ENCODE measurements at places on chromosomes 1 and 21.
A peak's percentile ranks its signal among the peaks of the same experiment; 100 is the strongest.

DNA sequence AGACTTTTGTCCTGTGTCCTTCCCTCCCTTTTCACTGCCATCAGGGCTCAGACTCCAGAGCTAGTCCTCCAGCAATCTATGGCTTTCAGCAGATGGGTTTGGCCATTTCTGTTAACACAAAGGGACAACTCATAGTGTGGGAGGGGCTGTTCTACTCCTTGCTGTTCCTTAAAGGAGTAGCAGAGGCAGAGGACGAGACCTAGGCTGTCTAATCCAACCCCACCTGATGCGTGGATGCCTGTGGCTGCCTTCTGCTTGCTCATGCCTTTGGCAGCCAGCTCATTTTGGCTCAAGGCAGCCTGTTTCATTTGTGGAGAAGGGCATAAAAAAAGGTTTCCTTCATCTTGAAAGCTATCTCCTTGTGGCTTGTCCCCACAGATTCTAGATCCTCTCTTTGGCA, 27.0 kb downstream of the MFSD2A start:
- DNase-seq: no peak

- no peak for DNase-seq
These were observed 124.3 kb downstream of the TRABD2B start for GRCh38 chr1:47872886-47873285.

DNA sequence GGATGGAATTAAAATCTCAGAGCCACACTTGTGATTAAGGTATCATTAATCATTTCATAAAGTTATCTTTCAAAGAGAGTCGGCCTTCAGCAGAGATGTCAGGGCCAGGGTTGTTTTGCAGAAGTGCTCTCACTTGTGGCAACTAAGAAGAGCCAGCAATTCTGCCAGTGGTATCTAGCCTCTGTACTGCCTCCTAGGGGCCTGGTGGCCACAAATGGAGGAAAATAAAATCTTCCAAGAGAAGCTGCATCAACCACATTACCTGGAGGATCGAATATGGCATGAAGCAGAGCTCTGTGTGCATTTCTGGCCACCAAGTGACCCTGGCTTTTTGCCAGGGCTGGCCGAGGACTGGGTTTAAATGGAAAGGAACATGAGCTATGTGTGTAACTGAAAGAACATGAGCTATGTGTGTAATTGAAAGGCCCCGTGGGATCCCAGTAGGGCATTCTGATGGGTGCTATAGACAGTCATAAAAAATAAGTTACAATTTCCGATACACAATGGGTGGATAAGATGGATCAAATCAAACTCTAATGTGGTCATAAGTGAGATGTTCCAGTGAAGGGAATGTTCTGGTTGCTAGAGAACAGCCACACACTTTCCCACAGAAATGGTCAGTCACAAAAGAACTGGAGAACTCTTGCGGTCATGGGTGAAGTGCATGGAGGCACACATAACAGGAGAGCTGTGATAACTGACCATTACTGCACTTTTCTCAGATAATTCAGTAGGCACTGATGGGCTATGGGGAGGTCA, 335.8 kb downstream of the CAMTA1 start:
- DNase-seq: no peak

DNA sequence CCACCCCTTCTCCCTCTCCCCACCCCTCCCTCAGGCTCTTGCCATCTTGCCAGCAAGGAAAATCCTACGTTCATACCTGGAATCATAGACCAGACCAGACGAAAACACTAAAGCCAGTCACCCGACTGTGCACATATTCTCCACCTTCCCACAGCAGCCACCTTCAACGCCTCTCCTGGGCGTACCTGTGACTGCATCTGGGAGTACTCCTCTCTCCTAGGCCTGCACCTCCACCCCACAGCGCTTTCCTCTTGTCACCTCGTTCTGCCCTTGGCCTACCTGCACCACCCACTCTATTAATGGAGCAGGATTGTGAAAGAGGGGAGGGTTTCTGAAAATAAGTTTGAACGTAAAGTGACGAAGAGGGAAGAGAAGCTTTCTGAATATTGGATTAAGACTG, 17.8 kb downstream of the PAPPA2 start:
- no peak for DNase-seq

GRCh38 chr1:146036965-146037646, 15.6 kb upstream of the HJV start:
- DNase-seq: peak; percentile 58

DNA sequence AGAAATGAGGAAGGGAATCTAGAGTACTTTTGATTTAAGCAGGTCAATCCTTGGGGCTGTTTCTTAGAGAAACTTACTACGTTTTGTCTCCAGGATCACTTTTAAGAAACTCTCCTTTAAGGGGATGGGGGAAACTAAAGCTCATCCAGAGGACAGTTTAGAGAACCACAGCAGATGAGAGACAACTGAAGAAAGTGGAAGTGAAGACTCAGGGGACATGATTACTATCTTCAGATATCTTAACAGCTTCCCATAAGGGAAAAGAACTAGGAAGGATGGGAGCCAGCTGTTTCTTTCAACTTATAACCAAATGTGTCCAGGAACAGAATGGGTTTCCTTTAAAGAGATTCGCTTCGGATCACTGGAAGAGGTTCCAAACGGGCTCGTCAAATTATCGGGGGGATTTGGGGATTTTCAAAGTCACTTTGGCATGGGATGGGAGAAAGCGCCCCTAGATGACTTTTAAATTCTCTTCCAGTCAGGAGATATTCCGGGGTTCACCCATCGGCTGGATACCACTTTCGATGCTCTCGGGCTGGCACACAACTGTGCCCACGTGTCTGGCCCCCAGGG, 1.2 kb downstream of the SCMH1 start:
- DNase-seq: no peak

DNA sequence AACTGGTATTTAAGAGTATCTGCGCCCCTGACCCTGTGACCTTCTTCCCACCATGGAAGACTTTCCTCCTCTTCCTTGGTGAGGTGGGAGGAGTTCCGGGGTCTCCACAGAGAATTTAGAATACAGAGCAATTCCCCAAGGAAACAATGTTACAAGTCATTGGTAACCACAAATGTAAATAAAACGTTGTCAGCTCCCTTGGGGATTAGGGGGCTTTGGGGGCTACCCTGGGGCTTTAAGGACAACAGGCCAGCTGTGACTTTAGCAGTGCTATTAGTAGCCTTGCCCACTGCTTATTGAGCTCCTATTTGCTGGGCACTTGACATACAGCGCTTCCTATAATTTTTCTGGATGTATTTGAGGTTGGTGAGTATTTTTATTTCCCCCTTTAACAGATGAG, 69.0 kb downstream of the IGSF21 start:
- no peak for DNase-seq

DNA sequence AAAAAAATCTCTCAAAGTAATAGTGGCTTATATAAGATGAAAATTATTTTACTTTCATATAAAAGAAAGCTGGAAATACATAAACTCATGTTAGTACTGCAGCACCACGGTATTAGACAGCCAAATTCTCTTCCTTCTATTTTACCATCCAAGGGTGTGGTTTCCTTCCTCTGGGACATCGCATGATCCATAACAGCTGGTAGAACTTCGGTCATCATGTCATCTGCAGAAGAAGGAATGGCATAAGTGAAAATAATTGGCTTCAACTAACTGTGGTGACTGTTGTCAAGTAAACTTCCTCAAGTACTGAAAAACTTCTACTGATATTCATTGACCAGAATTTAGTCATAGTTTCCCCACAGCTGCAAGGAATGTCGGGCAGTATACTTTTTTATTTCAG, 28.3 kb upstream of the IFI44L start:
- DNase-seq: no peak

- DNase-seq: no peak
These were observed 696.7 kb downstream of the PTPRU start for GRCh38 chr1:29933067-29933466.

DNA sequence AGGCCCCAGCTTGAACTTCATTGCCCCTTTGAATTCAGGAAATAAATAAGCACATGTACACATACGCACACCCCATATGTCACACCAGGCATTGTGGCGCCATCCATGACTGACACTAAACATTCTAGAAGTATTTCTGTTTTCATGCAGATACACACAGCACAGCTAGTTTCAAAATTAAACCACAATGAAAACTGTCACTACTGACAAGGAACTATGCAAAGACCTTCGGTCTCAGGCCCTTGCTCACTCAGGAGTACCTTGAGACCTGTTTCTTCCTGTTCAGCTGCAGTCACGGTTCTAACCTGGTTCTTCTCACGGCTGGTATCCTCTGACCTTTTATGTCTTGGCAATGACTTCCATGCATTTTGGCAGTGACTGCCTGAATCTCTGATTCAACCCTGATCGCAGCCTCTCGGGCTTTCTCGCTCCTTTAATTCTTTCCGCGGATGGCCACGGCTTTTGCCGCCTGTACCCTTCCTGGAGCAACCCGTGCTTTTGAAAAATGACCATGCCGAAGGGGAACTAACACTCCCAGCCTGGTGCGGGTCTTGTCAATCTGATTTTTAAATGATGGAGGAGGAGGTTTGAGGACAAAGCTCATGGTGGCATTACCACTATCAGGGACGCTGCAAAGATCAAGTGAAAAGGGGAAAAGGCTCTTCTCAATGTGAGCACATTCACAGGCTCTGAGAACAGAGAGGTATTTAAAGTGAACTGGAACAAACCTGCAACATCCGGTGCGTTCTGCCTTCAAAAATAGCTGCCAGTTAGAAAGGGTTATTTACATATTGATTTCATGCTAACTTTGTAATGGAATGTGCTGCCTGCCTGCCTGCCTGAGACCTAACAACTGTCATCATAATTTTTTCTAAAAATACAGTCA, 384.6 kb downstream of the RRAGC start:
- no peak for DNase-seq

DNA sequence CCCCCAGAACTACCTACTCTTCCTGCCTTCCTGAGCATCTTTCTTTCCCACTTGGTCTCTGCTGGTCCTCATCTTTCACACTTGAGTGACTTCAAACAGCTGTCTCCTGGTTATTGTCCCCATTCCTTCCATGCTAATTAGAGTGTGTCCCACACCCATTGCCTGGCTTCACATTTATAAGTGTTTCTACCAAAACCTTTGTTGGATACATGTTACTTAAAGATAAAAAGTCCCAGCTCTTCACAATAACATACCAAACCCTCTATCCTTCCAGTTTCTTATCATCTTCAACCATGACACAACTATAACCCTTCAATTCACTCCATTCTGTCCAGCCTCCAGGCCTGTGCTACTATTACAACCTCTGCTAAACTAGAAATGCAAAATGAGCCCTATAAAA, 41.0 kb downstream of the VCAM1 start:
- peak; percentile 41 for DNase-seq

- no peak for DNase-seq
These were observed 483 bp downstream of the YBEY start for GRCh38 chr21:46286648-46287002.

GRCh38 chr1:78088015-78088414, 42.2 kb downstream of the GIPC2 start:
- no peak for DNase-seq

- DNase-seq: no peak
These were observed 1.3 kb downstream of the PRDM2 start for GRCh38 chr1:13701271-13701640.

DNA sequence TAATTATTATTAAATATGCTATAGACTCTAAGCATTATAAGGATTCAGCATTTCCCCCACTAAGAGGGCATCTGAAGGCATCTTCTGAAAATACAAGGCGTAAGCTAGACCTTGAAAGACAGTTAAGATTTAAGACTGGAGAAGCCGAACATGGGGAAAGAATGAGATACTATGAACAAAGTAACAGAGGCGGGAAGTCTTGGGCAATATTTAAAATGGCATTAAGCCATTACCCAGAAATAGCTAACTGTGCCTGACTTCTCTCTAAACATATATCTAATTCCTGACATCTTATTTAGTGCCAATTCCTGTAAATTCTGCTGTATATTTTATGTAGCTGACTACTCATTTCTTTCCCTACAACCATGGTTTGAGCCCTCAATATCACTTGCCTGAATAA, 20.9 kb downstream of the DPH5 start:
- DNase-seq: no peak

- peak; percentile 59 for DNase-seq
These were observed 87.9 kb downstream of the RIPK4 start for GRCh38 chr21:41678924-41679318.

GRCh38 chr21:45392573-45392971, 12.4 kb upstream of the COL18A1 start:
- no peak for DNase-seq

GRCh38 chr1:43452789-43453441, 816 bp downstream of the HYI start:
- no peak for DNase-seq

GRCh38 chr1:21018673-21019072, 158.0 kb downstream of the EIF4G3 start:
- no peak for DNase-seq

DNA sequence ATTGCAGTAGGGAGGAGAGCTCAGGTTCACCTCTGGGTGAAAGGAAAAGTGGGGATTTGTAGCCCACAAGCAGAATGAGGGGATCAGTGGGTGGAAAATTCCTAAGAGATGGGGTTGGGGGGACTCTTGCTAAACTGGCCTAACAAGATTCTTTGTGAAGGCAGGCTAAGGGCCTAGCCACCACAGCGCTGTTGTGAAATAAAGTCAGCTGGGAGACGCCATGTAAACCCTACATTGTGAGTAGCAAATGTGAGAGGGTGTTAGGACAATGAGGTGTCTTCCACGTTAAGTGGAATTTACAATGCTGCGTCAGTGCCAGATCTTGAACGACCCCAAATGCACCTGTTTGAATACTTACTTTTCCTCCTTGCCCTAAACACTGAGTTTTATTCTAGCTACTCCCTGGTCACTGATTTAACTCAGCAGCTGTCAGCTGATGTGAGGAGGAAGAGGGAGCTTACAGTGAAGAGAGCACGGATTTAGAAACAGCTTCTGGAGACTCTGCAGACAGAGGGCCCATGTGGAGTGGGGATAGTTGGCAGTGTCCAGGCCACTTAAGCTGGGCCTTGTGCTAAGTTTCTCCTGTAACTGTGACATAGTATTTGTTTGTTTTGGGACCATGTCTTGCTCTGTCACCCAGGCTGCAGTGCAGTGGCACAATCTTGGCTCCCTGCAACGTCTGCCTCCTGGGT, 17.3 kb downstream of the PDPN start:
- peak; percentile 10 for DNase-seq

DNA sequence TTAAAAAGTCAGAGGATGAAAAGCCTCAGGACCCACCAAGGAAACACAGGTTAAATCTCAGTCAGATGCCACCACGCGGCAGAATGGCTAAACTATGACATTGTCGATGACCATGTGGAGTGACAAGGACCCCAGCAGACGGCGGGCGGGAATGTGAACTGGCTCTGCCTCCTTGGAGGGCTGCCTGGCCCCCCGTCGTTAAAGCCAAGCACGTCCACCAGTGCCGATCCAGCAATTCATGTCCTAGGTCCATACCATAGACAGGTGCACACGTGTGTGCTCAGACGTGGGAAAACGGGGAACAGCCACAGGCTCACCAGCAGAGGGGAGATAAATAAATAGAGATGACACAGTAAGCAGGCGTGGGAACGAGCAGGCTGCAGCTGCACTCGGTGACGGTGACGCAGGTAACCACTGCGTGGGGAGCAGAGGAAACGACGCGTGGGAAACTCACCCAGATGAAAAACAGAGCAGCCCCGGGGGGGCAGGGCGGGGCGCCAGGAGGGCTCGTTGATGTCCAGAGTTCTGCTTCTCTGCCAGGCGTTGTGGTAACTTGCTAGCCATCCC, 28.3 kb upstream of the PCBP3 start:
- peak; percentile 56 for DNase-seq

- no peak for DNase-seq
These were observed 21.5 kb downstream of the EPHB2 start for GRCh38 chr1:22731924-22732720.

GRCh38 chr1:19405761-19406487, 79.4 kb downstream of the CAPZB start:
- peak; percentile 79 for DNase-seq
